ENCODE measurements at places on chromosomes 2 and 18. TPM values are rescaled to one million over a fixed set of nuclear protein-coding genes. Genes with fewer than 3 reads are reported as not detected.

GRCh38 chr2:27117995-27118524, 868 bp downstream of the CGREF1 start:
- no peak overlapping the region for H3K27ac ChIP-seq
- H3K36me3 ChIP-seq, result no peaks in the 10 kb centered on the region
- peak overlapping the region; percentile 15 for H3K4me3 ChIP-seq
- DNase-seq, result no peak
- peaks cover 8% of the 10 kb centered on the region for H3K27me3 ChIP-seq

DNA sequence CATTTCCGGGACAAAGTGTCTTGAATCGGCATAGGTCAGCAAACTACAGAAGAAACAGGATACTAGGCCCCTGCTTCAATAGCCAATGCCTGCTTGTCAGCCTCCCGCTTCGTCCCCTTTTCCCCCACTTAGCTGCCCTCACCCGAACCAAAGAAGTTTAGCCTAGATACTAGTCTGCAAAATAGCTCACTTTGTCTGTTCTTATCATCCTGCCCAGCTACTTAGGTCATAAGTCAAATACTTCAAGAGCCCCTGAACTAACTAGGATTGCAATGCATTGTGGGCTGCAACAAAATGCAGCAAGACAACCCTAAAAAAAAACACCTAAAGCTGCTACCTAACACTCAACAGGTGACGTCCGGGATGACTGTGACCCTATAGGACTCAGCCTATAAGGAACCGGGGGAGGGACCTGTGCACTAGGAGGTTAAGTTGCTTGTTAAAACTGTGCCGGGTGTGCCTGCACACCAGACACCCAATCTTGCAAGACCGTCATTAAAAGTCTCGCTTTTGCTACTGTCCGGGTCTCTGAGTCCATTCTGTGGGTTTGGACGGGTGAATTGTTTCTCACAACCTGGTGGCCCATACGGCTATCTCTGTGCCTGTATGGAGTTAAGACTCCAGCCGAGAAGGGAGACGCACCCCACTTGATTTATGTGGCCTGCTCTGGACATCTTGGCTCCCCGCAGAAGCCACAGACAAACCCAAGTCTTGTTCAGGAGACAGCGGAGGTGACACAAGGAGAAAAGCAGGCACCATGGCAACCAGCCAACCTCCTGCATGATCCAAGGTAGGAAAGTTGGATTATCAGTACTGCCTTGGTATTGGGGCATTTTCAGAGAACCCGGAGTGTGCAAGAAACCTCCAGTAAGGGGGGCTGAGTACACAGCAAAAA, 105.9 kb downstream of the HIBCH start:
- H3K4me3 ChIP-seq, result no peak overlapping the region
- peak overlapping the region; percentile 12 for H3K27ac ChIP-seq
- peaks cover 29% of the 10 kb centered on the region for H3K36me3 ChIP-seq
- DNase-seq, result no peak

- no peaks in the 10 kb centered on the region for H3K27me3 ChIP-seq
- no peak for DNase-seq
- no peaks in the 10 kb centered on the region for H3K4me1 ChIP-seq
- peaks cover 20% of the 10 kb centered on the region for H3K36me3 ChIP-seq
Observed at GRCh38 chr2:117938611-117939010, 75.3 kb downstream of the CCDC93 start.

DNA sequence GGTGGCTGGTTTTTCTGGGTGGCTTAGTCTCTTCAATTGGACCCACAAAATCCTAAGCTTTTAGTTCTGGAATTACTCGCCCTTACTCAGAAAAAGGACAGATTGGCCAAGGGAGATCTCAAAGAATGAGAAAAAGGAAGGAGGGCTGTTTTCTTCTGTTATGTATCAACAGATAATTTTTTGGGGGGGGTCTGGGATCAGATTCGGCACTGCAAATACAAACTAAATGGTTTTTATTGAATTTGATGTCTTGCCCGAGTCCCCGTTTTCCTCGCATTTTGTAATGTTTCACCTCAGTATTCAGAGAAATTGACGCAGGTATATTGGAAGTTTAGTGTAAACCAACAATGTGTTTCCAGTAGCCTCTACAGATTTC, 762 bp downstream of the YIPF4 start:
- peaks cover 31% of the 10 kb centered on the region for H3K36me3 ChIP-seq
- H3K4me1 ChIP-seq, result peaks cover 25% of the 10 kb centered on the region
- peak; percentile 10 for DNase-seq
- H3K27me3 ChIP-seq, result peaks cover 2% of the 10 kb centered on the region

DNA sequence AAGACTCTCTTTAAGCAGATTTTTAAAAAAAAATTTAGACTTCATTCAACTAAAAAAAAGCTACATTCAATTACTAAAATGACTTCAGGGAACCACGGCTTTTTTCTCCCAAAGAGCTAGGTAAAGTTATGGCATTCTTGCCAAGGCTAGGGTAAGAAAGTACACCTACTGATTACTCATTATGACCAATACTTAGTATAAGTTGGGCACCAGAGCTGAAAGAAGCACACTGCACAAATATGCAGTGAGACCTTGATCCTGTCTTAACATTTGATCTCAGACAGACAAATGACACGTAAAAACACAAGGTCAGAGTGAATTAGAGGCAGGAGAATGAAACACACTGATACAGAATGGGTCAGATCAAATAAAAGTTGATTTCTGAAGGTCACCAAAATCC, 88.7 kb downstream of the THADA start:
- H3K4me3 ChIP-seq, result no peak overlapping the region
- peaks cover 26% of the 10 kb centered on the region for H3K4me1 ChIP-seq
- no peak for DNase-seq
- H3K27ac ChIP-seq, result no peak overlapping the region
- no peaks in the 10 kb centered on the region for H3K27me3 ChIP-seq

GRCh38 chr2:149562324-149562723, 25.3 kb downstream of the MMADHC start:
- peaks cover 18% of the 10 kb centered on the region for H3K36me3 ChIP-seq
- peaks cover 4% of the 10 kb centered on the region for H3K27me3 ChIP-seq
- H3K27ac ChIP-seq, result no peak overlapping the region
- no peaks in the 10 kb centered on the region for H3K4me1 ChIP-seq

GRCh38 chr2:74573747-74574562, 19.4 kb downstream of the DOK1 start:
- H3K27ac ChIP-seq, result peak overlapping the region; percentile 91
- H3K4me1 ChIP-seq, result peaks cover 8% of the 10 kb centered on the region
- peak overlapping the region; percentile 77 for H3K4me3 ChIP-seq
- H3K36me3 ChIP-seq, result no peaks in the 10 kb centered on the region
- peaks cover 2% of the 10 kb centered on the region for H3K27me3 ChIP-seq

GRCh38 chr2:229273723-229274338, 2.7 kb upstream of the PID1 start:
- no peak for DNase-seq
- H3K27ac ChIP-seq, result no peak overlapping the region
- H3K4me1 ChIP-seq, result no peaks in the 10 kb centered on the region
- H3K4me3 ChIP-seq, result no peak overlapping the region
- H3K27me3 ChIP-seq, result peaks cover 25% of the 10 kb centered on the region

DNA sequence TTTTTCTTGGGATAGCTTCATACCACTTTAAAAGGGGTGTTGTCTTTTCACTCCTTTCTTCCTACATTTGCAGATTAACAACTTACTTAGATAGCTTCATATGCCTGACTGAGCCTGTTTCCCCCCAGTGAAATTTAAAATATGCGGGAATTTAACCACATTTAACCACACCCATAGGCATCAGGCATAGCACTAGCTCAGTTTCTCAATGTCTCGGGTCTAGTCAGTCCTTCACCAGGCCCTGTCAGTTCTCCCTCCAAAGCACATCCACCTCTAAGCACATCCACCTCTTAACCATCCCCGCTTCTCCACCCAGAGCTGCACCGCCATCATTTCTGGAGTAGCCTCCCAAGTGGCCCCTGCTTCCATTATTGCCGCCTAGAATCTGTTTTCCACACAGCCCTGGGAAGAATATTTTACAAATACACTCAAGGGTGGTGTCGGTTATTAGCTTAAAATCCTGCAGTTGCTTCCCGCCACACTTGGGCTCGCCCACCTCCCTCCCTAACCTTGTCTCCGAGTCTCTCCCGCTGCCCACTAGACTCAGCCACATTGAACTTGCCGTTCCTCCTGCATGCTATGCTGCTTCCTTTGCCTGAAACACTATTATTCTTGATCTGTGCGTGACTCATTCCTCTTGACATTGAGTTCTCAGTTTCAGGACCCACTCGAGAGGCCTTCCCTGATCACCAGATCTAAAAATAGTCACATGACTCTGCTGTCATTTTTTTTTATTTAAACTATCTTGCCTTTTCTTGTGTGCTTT, 68.3 kb downstream of the SPTBN1 start:
- no peak for DNase-seq
- H3K36me3 ChIP-seq, result no peaks in the 10 kb centered on the region
- H3K4me1 ChIP-seq, result peaks cover 4% of the 10 kb centered on the region

DNA sequence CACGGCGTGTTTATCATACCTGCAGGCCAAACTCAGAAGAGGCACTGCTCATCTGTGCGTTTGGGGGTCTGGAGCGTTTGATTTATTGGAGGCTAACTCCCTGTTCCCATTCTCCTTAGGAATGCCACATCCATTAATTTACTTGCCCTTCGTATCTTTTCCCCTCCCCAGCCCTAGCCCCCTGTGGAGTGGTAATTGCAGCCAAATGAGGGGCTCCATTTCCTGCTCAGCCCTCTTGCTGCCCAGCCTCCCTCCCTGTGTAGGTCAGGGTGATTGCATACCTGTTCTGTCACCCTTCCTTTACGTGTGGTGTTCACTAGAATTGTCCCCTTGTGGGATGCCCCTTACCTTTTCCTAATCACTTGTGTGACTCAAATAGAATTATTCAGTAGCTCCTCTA, 120.4 kb downstream of the MAP3K20 start:
- no peaks in the 10 kb centered on the region for H3K36me3 ChIP-seq
- no peaks in the 10 kb centered on the region for H3K4me1 ChIP-seq
- peaks cover 5% of the 10 kb centered on the region for H3K27me3 ChIP-seq
- DNase-seq, result no peak

- H3K27me3 ChIP-seq, result peaks cover 2% of the 10 kb centered on the region
- no peaks in the 10 kb centered on the region for H3K4me1 ChIP-seq
- DNase-seq, result no peak
- H3K27ac ChIP-seq, result no peak overlapping the region
Observed at GRCh38 chr2:88654714-88655113, 27.4 kb upstream of the EIF2AK3 start.

The TMEM17 gene
- not detected for polyA plus RNA-seq

The CD8B2 gene
- polyA plus RNA-seq, result 28.0 TPM

The RNU2-63P gene
- not detected for polyA plus RNA-seq
